Activated T-helper 1 cell treated with anti-CD3 and anti-CD28 coated beads, Interleukin-12 subunit alpha, Interleukin-12 subunit beta, Interleukin-2, Interleukin-4 antibody, amounts not matched to agents 30 ng/mL and 10 ng/mL and 1 ng/mL, durations not matched to agents 14 hours and 24 hours and 36 hours (primary cell): ENCODE measurements at places on chromosomes 11 and 22.
A peak's percentile ranks its signal among the peaks of the same experiment; 100 is the strongest.

- DNase-seq: no peak
These were observed 25.2 kb downstream of the OR51E2 start for GRCh38 chr11:4672470-4672869.

DNA sequence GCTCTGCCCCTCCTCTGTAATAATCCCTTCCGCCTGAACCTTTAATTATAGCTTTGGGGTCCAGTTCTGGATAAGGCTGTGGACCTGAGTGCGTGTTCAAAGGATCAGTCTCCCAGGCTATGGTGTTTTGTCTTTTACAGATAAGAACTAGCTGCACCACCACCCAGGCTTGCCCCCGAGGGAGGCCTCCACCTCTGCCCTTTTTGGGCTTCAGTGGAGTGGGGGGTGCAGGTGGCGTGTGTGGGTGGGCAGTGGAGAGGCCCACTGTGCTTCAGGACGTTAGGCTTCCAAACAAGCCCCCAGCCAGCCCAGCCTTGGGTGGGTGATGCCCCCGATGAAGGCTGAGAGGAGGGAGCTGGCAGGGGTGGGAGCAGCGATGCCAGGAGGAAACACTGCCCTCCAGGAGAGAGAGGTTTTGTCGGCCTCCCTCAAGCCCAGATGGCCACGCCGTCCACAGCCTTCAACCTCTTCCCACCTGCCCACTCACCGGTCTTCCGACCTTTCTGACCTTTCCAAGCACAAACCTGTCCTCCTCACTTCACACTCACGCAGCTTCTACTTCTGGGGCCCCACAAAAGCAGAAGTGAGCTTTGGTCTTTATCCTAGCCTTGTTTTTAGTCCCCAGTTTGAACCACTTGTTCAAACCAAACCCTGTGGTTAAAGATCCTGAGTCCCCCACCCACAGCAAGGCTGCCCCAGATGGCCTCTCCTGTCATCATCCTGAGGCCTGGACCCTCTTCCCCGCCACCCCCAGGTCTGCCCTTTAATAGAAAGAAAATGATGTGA, 20.4 kb downstream of the PSMD13 start:
- DNase-seq: no peak

- DNase-seq: no peak
These were observed 104.2 kb downstream of the MICAL3 start for GRCh38 chr22:17920145-17920605.

DNA sequence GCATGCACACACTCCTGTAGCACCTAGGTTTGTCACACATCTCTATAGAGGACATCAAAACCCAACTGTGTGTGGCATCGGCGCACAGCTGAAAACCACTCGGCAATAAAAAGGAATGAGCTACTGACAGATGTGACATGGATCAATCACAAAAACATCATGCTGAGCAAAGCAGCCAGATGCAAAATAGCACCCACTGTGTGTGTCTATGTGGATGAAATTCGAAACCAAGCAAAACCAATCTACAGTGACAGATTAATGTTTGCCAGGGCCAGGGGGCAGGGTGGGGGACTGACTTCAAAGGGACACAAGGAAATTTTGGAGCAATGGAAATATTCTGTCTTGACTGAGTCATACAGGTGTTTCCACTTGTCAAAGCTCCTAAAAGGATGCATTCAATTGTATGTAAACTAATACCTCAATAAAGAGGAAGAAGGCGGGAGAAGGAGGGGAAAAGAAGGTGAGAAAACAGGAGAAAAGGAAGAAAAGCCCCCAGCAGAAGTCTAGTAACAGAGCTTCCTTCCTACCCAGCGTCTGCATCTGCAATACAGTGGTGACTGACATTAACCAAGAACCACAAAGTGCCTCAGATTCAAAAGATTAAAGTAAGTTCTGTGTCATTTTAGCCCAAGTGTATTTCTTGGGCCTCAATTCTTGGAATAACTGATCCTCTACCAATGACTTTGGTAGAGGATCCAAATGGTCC, 49.8 kb downstream of the PACSIN2 start:
- DNase-seq: no peak

DNA sequence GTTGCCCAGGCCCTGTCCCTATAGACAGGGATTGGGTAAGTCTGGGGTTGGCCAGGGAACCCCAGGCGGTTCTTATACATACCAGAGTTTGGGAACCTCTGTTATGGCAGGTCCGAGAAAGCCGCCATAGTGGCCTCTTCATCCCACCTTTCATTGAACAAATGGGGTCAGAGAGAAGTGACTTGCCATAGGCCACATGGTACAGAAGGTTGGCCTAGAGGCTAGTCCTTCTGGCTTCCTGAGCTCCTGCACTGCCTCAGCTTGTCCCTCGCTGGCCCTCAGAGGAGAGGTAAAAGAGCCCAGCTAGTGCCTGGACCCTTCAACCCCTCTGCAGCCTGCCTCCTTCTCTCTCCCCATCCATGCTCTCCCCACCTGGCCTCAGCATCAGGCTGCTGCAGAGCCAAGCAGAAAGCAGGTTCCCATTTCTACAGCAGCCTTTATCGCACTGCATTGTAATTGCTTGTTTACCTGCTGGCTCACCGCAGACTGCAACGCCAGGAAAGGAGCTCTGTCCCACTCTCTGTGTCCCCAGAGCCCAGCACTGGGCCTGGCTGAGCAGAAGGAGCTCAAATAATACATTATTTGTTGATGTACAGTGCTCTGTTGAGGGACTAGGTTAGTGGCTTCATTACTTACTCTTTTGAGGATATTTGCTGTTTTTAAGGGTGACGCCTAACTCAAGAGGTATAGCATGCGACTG, 103.6 kb downstream of the TRIM29 start:
- no peak for DNase-seq

GRCh38 chr11:67267188-67268080, 1.2 kb downstream of the GRK2 start:
- DNase-seq: no peak

- no peak for DNase-seq
These were observed 12.3 kb downstream of the TCF20 start for GRCh38 chr22:42258126-42258525.

DNA sequence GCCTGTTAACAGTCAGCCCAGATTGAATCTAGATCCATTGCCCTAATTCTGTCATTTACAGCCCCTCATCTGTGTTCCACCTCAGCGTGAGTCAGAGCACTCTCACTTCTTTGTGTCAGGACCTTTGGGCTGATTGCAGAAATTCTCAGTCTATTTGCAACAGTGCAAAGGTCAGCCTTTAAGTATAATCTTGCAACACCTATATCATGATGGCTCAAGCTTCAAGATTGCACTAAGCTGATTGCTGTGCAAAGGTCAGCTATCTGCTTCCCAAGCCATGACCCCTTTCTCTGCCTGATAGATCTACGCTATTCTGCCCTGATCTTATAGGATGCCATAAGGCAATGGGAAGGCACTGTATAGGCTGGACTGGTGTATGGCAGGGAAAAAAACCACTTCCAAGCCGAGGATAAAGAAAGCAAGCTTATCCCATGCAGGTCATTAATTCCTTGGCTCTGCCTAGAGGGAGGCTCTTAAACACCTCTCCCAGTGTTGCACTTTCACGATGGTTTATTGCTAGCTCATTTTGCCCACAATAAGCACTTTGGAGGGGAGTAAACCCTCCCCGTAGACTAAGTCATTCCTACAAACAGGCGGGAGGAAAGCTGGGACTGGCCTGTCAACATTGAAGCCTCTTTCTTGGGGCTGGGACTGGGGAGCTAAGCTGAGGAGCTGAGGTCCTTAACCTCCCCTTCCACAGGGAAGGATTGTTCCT, 100.6 kb downstream of the RRAS2 start:
- DNase-seq: no peak

DNA sequence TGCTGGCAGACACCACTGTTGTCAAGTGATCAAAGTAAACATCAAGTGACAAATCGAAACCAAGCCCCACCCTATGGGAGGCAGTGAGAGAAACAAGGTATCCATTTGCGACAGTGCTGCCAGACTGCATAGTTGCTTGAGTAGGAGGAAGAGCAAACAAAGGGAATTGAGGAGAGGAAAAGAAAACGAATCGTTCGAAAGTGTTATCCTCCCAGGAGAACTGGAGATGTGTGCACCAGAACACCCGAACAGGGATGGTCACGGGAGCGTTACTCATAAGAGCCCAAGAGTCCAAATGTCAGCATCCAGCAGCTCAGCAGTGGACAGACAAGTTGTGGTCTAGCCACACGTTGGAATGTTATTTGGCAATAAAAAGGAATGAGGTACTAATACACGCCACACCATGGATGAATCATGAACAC, 58.4 kb upstream of the NUP50 start:
- no peak for DNase-seq

GRCh38 chr11:94150056-94150455, 21.4 kb downstream of the PANX1 start:
- DNase-seq: no peak

GRCh38 chr11:64787526-64788320, 9.4 kb upstream of the SF1 start:
- peak; percentile 36 for DNase-seq

- DNase-seq: no peak
These were observed 98.0 kb downstream of the PDE2A start for GRCh38 chr11:72576243-72576595.

GRCh38 chr22:29693161-29693560, 26.6 kb upstream of the CABP7 start:
- DNase-seq: no peak

DNA sequence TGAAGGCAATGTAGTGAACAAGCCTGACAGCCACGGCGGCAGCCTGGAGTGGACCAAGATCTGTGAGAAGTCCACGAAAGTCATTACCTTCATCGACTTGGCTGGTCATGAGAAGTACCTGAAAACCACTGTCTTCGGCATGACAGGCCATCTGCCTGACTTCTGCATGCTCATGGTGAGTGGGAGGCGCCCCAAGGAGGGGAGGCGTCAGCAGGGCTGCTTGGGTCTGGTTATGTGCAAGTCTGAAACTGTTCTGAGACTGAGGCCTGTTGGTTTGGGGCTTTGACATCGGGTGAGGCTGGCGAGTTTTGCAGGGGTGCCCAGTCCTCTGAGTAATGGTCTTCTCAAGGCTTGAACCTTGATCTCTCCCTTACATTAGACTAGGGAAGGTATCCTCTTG, 11.1 kb downstream of the GTPBP1 start:
- no peak for DNase-seq

- DNase-seq: no peak
These were observed 38.3 kb downstream of the KCNJ4 start for GRCh38 chr22:38416621-38417251.

GRCh38 chr22:39250131-39250530, 5.3 kb upstream of the PDGFB start:
- no peak for DNase-seq

DNA sequence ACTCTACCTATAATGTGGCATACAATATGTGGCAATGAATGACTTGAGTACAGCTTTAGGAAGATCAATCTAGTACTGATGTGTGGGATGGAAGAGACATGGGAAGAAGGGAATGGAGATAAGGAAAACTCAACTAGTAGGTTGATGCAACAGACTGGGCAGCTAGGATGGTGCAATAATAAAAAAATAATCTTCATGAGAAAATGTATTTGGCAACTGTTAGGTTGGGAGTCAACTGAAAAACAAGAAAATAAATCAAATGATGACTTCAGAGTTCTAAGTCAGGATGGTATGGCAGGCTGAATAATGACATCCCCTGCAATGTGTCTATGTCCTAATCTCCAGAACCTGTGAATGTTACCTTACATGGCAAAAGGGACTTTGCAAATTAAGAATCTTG, 236.8 kb upstream of the PITPNB start:
- DNase-seq: no peak

GRCh38 chr22:38435010-38435409, 20.0 kb downstream of the KCNJ4 start:
- DNase-seq: no peak

DNA sequence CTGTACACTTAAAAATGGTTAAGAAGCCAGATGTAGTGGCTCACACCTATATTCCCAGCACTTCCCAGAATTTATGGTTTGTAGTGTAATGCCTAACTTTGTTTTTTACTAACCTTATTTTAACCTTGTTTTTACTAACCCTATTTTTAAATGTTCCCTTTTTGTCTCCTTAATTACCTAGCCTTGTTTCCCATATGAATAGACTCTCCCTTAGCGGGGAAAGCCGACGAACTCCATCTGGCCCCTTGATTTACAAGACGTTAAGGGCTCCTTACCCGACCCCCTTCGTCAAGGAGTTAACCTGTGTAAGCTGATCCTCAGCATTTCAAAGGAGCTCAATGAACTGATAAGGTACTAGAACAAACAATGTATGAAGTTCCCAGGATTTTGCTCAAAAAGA, 17.1 kb downstream of the APOBEC3H start:
- no peak for DNase-seq

- no peak for DNase-seq
These were observed 37.5 kb downstream of the MUC6 start for GRCh38 chr11:999009-999408.

DNA sequence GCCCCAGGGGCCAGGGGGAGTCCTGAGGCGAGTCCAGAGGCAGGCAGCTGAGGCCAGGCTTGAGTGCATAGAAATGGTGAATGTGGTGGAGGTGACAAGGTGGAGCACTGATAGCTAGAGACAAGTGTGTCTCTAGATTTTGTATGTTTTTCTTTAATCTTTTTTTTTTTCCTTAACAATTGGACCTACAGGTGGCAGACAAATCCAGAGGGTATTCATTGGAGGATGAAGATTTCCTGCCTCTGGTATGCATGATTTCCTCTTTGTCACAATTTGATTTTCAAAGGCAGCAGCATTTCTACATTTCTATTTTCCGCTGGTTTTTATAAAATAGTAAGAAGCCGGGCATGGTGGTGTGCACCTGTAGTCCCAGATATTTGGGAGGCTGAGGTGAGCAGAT, 47.7 kb upstream of the DKK3 start:
- DNase-seq: no peak

- DNase-seq: no peak
These were observed 112.2 kb upstream of the RRM1 start for GRCh38 chr11:3982431-3982830.

DNA sequence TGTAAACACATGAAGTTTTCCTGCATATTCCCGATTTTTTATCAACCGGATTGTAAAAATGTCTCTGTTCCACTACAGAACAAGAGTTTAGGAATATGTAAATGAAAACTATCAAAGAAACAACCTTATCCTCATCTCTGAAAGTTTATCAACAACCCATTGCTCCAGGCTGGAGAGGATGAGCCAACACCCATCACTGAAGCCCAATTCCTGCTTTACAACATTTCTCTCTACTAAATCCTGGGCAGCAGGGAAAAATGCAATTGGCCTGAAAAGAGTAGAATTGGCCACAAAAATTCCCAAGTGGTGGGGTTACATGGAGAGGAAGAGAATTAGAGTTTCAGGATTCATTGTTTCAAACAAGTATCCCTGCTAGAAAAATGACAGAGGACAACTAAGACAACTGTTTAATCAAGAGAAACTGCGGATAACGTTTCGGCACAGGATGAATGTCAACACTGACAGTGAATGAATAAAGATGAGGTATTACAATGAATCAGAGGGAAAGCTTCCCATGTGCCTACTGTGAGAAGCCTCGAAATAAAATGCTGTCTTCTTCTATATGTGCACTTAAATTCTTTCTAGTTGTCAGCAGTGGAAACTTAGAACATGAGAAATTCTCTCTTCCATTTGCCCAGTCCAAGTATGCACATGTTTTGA, 317.3 kb upstream of the ANO3 start:
- DNase-seq: no peak

DNA sequence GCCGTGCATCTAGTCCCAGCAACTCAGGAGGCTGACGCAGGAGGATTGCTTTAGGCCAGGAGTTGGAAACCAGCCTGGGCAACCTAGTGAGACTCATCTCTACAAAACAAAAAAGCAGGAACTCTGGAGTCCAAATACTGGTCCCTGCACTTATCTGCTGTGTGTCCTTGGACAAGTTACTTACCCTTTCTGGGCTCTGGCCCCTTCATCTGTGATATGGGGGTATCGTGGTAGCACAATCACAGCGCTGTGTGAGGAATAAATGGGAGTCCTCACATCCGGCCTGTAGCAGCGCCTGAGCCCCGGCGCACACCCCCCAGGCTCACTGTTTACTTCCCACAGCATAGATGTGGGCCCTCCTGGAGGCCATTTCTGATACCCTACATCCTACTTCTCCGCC, 44.2 kb upstream of the MYH9 start:
- no peak for DNase-seq
